ENCODE measurements at places on chromosomes 1 and 21.

- no peak for DNase-seq
Observed at GRCh38 chr1:221174330-221174993, 295.2 kb downstream of the HLX start.

DNA sequence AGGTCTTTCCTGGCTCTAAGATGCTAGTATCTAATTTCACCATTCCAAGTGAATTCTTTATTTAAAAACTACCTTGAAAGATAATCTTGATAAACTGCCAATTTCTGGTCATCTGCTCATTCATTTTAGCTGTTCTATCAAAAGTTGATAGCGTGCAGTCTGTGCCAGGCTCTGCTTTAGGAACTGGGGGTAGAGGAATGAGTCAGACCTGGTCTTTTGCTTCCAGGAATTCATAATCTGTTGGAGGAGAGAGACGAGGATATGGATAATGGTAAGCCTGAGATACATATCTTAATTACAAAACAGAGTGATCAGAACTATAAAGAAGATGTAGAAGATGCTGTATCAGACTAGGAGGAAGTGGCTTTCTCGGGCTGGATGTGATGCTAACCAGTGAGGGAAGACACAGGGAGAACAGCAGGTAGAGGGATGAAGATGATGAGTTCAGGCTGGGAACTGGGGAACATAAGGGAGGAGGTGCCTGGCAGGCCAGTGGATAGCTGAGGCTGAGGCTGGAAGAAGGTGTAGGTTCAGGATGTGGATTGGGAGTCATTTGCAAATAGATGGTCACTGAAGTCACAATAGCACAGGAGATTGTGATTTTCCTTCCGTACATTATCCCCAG, 12.3 kb upstream of the PHC2 start:
- DNase-seq = no peak

DNA sequence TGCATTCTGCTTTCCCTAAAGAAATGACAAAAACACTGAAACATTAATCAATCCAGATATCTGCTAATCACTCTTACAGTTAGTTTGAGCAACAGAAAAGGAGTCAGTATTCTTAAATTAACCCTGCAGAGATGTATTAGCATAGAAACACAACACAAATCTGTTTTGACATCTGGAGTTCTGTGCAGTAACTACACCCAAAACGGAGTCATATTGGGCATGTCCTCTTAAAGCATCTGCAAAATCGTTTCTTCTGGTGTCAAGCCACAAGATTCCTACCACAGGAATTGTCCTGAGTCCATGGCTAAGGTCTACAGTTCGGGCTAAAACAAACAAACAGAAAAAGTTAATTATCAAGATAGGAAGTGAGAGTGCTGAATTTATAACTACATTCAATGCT, 332.1 kb upstream of the PKN2 start:
- no peak for DNase-seq

DNA sequence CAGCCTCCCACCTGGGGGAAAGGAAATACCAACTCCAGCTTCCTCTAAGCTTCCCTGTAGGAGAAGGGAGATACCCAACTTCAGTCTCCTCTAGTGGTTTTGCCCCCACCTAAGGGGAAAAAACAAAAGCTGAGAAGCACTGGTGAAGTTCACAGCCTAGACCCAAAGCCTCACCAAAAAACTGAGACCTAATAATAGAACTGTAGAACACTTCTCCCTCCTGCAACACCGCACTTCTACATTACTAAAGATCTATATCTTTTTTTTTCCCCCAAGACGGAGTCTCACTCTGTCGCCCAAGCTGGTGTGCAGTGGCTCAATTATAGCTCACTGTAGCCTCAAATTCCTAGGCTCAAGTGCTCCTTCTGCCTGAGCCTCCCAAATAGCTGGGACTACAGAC, 43.2 kb downstream of the SLC2A1 start:
- no peak for DNase-seq

- DNase-seq = no peak
Observed at GRCh38 chr1:8754247-8754650, 63.2 kb downstream of the RERE start.

- no peak for DNase-seq
Observed at GRCh38 chr1:35925741-35926140, 5.2 kb upstream of the AGO3 start.

DNA sequence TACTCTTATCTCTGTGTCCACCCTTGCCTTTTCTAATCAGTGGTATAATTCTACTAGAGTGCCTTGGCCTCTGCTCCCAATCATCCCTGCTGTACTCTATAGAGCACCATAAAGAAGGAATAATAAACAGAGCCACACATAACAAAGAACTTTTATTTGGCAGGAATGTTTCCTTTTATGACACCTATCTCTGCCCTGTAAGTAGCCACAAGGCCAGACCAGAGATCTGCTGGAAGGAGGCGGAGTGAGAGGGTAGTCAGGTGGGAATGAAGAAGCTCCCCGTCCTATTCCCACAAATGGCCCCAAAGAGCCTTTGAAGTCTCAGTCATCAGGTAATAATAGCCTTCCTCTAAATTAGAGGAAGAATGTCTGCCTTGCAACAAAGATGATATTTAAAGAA, 32.7 kb downstream of the WLS start:
- DNase-seq = no peak

- no peak for DNase-seq
Observed at GRCh38 chr1:194102607-194103006, 916.2 kb upstream of the B3GALT2 start.

DNA sequence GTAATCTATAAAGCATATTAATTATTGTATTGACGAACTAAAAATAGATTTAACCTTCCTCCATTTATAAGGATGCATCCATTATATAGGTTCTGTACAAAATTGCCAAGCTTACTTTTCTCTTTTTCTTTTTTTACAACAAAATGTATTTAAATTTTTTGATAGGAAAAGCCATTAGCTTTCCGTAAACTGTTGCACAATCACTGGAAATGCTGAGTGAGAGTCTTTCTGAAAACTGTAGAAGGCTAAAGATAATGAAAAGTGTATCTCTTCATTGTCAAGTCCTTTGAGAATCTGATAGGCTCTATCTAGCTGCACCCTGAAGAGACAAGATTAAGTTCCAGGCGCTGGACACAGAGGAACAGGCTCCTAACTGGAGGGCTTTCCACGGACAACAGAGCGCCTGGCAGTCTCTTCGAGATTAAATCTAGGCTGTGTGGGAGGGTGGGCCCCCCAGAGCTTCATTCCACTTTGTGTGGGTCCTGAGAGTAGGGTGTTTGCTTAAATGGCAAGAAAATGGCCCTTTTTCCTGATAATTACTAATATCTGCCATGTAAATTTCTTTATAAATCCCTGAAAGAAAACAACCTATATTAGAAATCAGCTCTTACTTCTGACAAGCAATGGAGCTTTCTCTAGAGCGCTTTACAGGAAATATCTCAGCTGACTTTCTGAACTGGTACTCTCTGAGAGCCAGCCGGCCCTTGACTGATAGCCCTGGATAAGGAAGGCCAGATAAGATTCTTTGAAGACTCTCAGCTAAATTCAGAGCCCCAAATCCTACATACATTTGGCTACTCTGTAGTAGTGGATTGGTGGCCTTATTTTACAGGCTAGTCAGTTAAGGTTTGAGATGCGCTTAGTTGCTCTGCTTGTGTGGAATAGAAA, 108.3 kb downstream of the FMN2 start:
- no peak for DNase-seq

- DNase-seq = no peak
Observed at GRCh38 chr1:151406176-151406575, 6.8 kb downstream of the PSMB4 start.

DNA sequence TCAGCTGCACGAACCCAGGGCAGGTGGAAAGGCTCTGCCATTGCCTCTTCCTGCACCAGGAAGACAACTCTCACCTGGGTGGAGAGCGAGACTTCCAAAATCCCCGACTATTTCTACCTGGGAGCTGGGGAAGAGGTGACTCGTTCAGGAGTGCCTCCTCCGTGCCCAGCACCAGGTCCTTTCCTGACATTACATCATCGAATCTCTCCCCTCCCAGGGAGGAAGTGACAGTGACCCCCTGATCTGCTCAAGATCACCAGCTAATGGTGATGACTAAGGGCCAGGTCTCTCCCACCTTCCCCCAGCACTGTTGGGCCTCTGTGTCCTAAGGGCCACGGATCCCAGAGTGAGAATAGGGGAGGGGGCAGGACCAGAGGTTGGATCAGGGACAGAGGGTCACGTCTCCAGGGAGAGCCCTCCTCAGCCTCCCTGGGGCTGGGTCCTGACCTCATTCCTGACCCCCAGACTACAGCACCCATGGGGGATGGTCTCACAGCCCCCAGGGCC, 6.8 kb downstream of the MEGF6 start:
- DNase-seq = no peak

- DNase-seq = no peak
Observed at GRCh38 chr1:182087304-182087703, 25.8 kb upstream of the ZNF648 start.

- no peak for DNase-seq
Observed at GRCh38 chr1:205319081-205320018, 2.2 kb downstream of the NUAK2 start.

GRCh38 chr21:41894922-41895557, 15.9 kb upstream of the PRDM15 start:
- DNase-seq = no peak

GRCh38 chr21:31099122-31099521, 60.8 kb upstream of the KRTAP19-8 start:
- DNase-seq = no peak

GRCh38 chr1:26824731-26825130, 1.8 kb upstream of the ZDHHC18 start:
- DNase-seq = no peak

- no peak for DNase-seq
Observed at GRCh38 chr21:23543333-23543732, 2063.9 kb downstream of the MRPL39 start.
